ENCODE measurements at places on chromosomes 2 and 18.

GRCh38 chr18:8841781-8842485, 136.6 kb downstream of the MTCL1 start:
- no peak for DNase-seq

DNA sequence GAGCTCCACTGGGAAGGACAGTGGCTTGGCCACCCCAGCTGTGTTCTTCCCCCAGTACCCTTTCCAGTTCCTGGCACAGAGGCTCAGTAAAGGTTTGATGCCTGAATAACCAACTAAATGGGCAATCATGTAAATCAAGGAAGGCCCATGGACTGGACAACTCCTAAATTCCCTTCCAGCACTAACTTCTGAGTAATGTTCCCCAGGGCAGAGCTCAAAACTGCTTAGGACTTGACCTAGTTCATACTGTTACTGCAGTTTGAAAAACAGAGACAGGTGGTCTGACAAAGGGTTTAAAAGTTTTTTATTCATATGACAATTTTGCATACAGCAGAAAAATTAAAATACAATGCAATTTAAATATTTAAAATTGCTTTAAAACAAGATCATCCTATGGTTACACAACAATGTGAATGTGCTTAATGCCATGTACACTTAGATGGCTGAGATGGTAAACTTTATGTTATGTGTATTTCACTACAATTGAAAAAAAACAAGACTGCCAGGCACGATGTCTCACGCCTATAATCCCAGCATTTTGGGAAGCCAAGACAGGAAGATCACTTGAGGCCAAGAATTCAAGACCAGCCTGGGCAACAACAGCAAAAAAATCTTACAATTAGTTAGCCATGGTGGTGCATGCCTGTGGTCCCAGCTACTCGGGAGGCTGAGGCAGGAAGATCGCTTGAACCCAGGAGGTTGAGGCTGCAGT, 26.2 kb downstream of the PCBP1 start:
- no peak for DNase-seq

- no peak for DNase-seq
These were observed 299.1 kb upstream of the NXPH2 start for GRCh38 chr2:139079311-139079710.

DNA sequence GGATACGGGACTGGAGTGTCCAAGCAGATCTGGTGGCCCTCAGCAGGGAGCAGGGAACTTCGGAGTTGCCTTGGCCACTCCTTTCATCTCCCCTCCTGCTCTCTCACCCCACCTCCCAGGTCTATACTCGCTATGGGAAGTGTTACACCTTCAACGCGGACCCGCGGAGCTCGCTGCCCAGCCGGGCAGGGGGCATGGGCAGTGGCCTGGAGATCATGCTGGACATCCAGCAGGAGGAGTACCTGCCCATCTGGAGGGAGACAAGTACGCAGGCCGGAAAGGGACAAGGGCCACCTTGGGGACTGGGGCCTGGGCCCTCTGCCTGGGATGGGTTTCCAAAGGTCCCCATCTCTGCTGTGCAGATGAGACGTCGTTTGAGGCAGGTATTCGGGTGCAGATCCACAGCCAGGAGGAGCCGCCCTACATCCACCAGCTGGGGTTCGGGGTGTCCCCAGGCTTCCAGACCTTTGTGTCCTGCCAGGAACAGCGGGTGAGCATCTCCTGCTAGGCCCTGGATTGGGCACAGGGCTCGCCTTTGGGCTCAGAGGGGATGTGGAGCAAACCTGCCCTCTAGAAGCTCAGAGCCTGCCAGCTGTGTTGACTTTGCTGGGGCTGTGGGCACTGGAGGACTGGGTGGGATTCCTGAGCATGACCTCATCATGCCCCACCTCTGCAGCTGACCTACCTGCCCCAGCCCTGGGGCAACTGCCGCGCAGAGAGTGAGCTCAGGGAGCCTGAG, 11.8 kb downstream of the CHPF start:
- no peak for DNase-seq

- no peak for DNase-seq
These were observed 25.7 kb upstream of the B3GNT7 start for GRCh38 chr2:231369580-231370428.

GRCh38 chr2:86027922-86028765, 77.5 kb downstream of the POLR1A start:
- no peak for DNase-seq

- DNase-seq, result no peak
These were observed 100.9 kb downstream of the WDSUB1 start for GRCh38 chr2:159185401-159186130.

Measured in activated T-cell treated with anti-CD3 and anti-CD28 coated beads, Interleukin-2, amount 50 U/mL, for 48 hours (primary cell).